Stimulated activated CD4-positive, alpha-beta T cell treated with anti-CD3 and anti-CD28 coated beads, Interleukin-1b, Interleukin-23, amount 100 ng/mL, for 24 hours (primary cell): ENCODE measurements at places on chromosomes 4 and X.

DNA sequence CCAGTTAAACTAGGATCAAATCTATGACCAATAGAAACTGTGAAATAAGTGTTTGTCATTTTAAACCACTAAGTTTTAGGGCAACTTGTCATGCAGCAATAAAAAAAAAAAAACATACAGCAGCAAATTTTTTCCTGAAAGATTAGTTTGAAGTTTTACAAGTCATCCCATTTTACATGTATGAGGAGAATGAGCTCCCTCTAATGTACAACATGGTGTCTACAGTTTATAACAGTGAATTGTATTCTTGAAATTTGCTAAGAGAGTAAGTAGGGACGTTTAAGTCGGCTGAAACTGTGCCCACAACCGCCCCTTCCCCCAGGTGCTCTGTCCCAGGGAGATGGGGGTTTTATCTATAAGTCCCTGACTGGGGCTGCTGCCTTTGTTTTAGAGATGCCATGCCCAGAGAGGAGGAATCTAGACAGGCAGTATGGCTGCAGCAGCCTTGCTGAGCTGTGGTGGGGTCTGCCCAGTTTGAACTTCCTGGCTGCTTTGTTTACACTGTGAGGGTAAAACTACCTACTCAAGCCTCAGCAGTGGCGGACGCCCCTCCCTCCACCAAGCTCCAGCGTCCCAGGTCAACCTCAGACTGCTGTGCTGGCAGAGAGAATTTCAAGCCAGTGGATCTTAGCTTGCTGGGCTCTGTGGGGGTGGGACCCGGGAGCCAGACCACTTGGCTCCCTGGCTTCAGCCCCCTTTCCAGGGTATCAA lies 499.3 kb upstream of the CT83 start:
- DNase-seq, result no peak

GRCh38 chr4:87116231-87116630 lies 104.2 kb downstream of the KLHL8 start:
- DNase-seq, result no peak

DNA sequence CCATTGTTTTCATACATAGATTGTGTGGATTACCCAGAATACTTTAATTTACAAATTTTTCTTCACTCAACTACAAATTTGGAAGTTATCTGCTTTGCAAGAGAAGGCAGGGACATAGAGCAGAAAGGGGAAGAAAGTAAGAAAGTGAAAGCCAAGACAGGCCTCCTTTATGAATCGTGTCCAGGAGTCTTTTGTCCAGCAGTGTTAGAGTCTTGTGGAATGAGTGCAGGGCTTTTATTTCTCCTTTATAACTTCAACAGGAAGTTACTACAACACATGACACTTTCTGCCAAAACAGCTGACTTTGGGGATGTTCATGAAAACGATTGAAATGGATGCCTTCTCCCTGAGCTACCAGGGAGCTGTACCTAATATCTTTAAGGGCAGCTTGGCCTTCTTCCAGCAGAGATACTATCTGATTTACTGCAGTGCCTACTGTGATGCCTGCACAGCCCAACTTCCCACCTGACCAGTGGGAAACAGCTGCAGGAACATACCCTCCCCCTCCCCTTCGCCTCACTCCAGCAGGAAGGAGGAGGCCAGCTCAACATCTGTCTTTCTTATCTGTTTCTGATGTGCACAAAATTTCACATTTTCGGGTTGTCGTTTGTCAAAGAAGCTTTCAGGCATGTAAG lies 557.7 kb upstream of the SLIT2 start:
- DNase-seq, result no peak

- no peak for DNase-seq
These were observed 42.4 kb downstream of the CLCN4 start for GRCh38 chrX:10199212-10199611.

- DNase-seq, result no peak
These were observed 39.4 kb upstream of the TET2 start for GRCh38 chr4:105107095-105107856.

DNA sequence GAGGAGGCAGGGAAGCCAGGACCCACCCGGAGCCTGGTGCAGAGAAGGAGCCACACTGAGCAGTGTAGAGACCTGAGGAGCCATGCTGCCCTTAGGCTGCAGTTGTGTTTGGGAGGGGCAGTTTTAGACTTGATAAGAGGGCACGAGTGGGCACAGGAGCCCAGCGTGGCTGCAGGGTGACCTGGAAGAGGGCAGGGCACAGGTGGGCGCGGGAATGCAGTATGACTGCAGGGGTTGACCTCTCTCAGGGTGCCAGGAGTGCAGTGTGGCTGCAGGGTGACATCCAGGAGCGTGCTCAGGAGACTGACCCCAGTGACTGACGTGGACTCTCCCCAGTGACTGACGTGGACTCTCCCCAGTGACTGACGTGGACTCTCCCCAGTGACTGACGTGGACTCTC lies 14.6 kb upstream of the WDR1 start:
- no peak for DNase-seq

DNA sequence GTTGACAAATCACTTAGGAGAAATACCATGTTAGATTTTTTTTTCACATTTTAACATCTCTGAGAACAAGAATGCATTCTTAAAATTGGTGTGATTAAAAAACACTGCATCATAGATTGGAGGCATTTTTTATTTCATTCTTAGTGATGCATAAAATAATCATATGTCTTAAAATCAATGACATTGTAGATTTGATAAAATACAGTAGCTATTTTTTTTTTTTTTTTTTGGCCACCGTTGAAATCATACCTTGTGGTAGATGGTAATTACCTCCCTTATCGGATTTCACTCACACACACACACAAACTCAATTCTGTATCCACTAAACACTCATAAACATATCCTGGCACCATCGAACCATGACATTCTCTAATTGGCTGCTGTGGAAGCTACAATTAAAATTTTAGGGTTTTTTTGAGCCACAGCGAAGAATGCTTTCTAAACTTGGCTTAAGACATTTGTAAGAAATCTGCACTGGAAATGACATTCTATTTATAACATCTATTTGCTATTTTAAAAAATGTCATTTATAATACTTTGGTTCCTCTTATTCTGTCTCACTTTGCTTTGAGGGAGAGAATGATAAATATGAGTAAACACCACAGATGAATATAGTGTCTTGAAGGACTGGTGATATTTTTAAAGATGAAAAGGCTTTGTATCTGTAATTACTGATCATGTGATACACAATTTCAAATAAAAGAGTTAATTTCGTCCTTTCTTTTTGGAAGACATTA lies 60.1 kb downstream of the CCSER1 start:
- DNase-seq, result no peak

DNA sequence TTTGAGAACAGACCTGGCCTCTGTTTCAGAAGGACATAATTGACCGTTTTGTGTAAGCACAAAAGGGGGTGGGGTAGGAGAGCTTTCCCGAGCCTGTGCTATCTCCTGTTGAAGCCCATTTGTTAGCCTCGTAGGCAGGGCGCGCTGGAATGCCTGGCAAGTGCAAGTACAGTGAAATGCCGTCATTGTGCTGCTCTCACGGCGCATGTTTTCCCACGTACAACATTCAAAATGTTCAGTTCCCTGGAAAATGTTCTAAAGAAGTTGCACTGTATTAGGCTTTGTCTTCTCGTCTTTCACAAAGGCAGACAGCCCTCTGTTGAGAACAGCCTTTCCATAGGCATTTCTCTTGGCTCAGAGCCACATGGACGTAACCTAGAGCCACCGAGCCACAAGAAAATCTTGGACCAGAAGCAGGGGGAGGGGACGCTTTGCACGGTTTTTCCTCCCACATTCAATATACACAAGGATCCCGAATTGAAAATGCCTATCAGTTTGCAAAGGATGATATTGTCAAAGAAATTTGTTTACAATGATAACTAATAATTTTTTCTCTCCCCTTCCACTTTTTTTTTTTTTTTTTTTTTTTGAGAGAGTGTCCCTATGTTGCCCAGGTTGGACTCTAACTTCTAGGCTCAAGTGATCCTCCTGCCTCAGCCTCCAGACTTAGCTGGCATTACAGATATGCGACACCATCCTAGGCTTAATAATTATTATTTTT lies 54.6 kb upstream of the RAPGEF2 start:
- no peak for DNase-seq

- DNase-seq, result no peak
These were observed 583.5 kb upstream of the FAT1 start for GRCh38 chr4:187307131-187307530.

DNA sequence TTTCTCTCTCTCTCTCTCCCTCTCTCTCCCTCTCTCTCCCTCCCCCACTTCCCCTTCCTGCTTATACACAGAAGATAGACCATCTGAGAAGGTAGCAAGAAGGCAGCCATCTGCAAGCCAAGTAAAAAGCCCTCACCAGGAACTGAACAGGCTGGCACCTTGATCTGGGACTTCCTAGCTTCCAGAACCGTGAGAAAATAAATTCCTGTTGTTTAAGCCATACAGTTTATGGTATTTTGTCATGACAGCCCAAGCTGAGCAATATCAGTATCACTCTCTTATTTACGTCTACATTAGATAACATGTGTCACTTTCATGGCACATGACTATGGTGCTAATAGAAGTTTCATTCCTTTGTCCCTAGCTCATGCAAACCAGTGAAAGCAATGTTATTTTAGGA lies 581.1 kb downstream of the INPP4B start:
- no peak for DNase-seq

DNA sequence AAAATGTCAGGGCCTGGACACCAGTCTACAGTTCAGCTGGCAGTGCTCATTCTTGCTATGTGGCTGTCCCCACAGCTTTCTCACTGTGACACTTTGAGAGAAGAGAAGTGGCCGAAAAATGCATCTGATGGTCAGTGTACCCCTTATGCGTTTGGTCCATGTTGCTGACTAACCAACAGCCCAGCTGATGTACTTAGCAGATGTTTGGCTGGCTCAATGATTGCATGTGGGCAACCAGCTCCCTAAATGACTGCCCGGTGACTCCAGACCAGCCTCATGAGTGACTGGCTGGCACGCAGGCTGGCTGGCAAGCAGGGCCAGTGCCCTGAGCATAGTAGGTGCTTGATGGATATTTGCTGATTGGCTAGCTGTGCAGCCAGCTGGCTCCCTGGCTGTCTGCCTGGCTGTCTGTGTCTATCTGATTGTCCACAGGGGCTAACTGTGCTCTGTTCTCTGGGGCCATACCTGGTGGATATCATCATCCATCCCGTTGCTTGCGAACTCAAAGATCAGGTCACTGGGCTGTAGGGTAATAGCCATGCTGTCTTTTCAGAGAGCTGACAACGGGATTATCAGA lies 29.4 kb downstream of the ELF4 start:
- DNase-seq, result no peak

GRCh38 chrX:112857478-112857878 lies 16.8 kb upstream of the AMOT start:
- no peak for DNase-seq
